Left renal cortex interstitium (tissue), 4 donors: ENCODE measurements at places on chromosomes 5 and 9. TPM values are rescaled to one million over a fixed set of nuclear protein-coding genes. Genes with fewer than 3 reads are reported as not detected.

- no peak for DNase-seq
These were observed 59.4 kb upstream of the NEK6 start for GRCh38 chr9:124198331-124198730.

GRCh38 chr9:4832786-4833579, 40.2 kb downstream of the RCL1 start:
- DNase-seq, result no peak

- no peak for DNase-seq
These were observed 174.5 kb upstream of the PITX1 start for GRCh38 chr5:135208555-135208902.

DNA sequence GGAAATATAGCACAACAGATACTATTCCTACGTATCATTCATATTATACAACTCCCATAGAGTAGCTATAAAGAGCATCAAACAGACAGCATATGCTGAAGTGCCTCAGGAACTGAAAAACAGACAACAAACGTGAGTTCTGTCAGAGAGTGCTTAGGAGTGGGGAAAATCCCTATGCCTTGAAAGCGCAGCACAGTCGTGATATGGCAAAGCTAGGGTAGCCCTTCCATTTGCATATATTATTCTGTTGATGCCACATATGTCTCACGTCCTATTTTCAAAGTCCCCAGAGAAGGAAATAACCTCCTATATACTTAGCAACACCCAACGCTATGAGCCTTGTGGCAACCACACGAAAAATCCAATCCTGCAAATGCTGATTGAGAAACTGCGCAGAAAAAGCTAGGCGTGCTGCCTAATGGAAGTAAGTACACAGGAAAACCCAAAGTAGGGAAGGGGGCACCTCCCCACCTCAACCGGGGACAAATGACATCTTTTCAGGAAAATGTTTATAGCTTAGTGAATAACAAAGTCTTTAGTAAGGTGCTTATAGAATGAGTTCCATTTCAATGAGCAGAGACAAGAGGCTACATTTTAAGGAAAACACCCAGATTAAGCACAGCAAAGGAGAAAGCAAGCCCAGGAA, 105.1 kb downstream of the MED10 start:
- no peak for DNase-seq

- no peak for DNase-seq
These were observed 252.3 kb downstream of the PBX3 start for GRCh38 chr9:125999504-125999881.

GRCh38 chr5:155381654-155382053, 368.1 kb downstream of the KIF4B start:
- DNase-seq, result no peak

GRCh38 chr9:126915281-126915816, 767 bp downstream of the RALGPS1 start:
- DNase-seq, result no peak

DNA sequence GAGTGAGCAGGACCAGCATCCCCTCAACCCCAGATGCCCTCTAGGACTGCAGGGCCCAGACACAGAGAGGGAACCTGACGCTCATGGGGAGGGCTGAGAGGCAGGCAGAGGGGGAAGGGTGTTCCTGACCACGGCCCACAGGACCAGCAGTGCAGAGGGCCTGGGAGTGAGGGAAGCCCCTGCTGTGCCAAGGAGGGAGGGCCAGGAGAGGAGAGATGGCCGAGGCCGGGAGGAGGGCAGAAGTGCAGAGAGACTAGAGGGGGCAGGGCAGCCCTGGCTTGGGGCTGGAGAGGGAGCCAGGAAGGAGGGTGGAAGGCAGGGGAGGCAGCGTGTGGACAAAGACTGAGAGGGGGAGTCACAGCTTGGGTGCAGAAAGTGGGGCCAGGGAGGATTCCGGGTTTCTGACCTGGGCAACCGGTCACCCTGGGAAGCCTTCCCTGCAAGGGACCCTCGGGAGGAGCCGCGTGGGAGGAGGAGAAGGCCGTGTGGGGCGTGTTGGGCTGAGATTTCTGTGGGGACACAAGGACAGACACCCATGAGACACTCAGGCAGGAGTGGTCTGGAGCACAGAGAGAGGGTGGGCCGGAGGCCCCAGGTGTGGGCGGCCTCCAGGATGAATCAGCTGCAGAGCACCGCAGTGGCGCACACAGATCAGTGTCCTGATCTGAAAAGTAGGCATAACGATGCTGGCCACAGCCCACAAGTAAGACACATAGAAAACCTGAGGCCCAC, 117.5 kb downstream of the ADAMTS2 start:
- no peak for DNase-seq

Gene TXNDC8
- not detected for polyA plus RNA-seq

Gene WDR55
- 13.3 TPM for polyA plus RNA-seq

Gene CATSPER3
- polyA plus RNA-seq, result 1.6 TPM

Gene EHMT1
- polyA plus RNA-seq, result 89.3 TPM

Gene CDX1
- polyA plus RNA-seq, result 0.48 TPM

Gene CCL27
- 0.23 TPM for polyA plus RNA-seq
